Right ventricle myocardium inferior (tissue), 1 donor: ENCODE measurements at places on chromosomes 7 and 10.

DNA sequence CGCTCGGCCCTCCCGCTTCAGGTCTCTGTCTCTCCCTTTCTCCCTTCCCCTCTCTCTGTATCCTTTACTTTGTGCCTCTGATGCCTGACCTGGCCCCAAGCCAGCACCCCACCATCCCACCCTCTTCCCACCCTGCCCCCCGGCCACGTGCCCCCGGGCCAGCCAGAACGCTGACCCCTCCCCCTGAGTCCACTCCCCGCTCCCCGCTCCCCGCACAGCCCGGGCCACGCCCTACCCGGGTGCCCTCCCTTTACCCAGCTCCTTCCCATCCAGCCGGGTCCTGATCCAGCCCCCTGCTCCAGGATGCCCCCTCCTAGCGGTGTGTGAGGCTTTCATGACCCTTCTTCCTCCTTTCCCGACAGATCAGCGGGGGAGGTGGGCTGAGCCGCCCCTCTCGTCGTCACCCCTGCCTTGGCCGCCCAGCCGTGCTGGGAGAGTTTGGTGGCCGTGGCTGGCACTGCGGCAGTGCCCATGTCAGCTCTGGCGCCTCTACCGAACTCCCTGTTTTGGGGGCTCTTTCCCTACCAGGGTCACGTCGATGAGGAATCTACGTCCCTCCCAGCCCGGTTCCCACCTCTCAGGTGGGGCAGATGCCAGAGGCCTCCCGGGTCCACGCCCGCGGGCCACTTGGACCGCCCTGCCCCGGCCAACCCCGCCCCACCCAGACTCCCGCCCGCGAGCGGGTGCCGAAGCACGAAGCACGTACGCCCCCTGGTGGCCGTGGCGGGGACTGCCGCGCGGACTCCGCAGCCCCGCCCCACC lies 127.4 kb downstream of the UBE2H start:
- DNase-seq, result peak; percentile 96

GRCh38 chr7:89593125-89593524 lies 561.1 kb upstream of the STEAP1 start:
- DNase-seq, result no peak

DNA sequence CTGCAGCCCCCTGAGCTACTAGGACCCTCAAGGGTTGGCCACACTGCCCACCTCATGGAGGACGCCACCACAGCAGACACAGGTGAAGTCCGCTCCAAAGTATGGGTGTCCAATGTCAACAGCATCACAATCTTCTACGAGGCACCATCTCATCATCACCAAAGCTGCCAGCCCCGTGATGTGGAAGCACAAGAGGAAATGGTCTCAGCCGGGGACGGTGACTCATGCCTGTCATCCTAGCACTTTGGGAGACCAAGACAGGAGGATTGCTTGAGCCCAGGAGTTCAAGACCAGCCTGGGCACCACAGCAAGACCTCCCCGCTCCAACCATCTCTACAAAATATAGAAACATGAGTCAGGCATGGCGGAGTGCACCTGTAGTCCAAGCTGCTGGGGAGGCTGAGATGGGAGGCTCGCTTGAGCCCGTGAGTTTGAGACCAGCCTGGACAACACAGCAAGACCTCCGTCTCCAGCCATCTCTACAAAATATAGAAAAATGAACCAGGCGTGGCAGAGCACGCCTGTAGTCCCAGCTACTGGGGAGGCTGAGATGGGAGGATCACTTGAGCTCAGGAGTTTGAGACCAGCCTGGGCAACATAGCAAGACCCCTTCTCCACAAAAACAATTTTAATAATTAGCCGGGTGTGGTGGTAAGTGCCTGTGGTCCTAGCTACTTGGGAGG lies 48.8 kb upstream of the MYL10 start:
- DNase-seq, result no peak

DNA sequence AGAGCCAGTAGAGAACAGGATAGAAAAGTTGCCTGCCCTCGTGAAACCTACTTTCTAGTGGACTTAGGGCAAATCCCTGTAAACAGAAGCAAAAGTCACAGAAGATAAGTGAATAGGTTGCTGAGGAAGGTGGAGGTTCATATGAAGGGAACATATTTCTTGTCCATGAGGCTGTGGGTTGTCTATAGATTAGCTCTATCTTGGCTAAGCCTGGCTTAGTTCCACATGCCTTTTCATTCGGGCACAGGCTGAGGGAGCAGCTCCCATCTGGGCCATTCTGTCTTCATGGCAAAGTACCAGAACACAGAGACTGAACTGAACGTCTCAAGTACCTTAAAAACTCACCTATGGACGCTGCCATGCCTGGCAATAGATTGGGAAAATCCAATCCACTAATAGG lies 45.3 kb downstream of the BZW2 start:
- no peak for DNase-seq

GRCh38 chr10:71090330-71090729 lies 122.0 kb upstream of the UNC5B start:
- DNase-seq, result no peak

GRCh38 chr10:101588879-101589278 lies 758 bp downstream of the DPCD start:
- DNase-seq, result no peak

DNA sequence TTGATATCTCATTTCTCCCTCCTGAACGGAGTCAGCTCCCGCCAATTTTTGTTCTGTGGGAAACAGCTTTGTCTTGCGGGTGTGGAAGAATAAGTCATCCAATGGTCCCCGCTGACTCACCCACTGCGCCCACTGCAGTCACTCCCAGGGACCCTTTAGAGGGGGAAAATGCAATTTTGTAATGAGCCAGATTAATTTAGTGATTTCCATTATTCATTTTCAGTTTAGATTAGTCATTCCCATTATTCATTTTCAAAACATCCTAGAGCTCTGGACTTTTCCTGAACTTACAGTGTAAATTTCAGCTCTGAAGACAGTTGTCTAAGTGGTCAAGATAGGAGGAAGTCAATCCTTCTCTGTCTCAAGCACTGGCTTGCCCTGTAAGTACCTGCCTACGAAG lies 154.9 kb upstream of the TMEM72 start:
- DNase-seq, result no peak

- DNase-seq, result no peak
These were observed 478.6 kb upstream of the KLF6 start for GRCh38 chr10:4263601-4263921.

DNA sequence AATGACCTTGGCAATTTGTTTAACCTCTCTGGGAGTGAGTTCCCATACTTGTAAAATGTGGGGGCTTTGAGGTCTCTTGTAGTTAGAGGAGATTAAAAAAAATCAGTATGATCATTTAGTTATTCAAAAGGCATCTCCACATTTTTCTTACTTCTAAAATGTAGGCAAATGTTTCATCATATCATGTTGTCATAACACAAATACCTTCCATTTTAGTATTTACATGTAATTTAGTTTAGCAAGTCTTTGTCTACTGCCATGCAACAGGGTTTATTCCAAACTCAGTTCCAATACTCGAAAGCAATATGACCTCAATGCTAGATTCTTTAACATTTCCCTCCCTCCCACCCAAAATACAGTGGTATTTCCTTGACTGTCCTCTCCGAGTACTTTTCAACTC lies 262.8 kb upstream of the IMMP2L start:
- DNase-seq, result no peak

GRCh38 chr10:117074621-117075020 lies 63.4 kb downstream of the VAX1 start:
- DNase-seq, result no peak

DNA sequence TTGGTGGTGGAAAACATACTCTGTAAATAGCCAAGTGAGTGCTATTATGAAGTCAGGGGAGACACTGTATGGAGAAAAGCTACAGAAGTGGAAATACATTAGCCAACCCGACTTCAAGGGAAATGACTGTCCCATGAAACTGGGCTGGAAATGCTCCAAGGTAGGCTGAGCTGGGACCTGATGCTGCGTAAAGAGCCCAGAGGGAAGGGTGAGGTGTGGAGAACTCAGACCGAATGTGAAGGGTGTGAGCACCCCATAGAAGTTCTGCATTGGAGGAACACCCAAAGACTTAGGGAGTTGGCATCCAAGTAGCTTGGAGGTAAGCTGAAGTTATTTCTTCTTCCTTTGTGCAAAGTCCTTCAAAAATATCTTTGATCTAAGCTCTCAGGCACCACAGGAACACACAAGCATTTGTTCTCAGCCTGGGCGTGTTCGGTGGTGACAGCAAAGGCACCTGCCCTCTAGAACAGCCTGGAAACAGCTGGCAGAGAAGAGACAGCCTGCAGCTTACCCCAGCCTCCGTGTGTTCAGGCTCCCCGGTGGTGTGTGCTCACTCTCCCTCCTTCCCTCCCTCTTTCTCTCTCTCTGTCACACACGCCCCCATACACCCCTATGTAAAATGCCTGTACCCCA lies 19.1 kb upstream of the GJD4 start:
- DNase-seq, result no peak

- DNase-seq, result peak; percentile 94
These were observed 43.2 kb downstream of the ASB13 start for GRCh38 chr10:5623081-5623748.

- no peak for DNase-seq
These were observed 98.0 kb upstream of the GPR26 start for GRCh38 chr10:123567984-123568739.

DNA sequence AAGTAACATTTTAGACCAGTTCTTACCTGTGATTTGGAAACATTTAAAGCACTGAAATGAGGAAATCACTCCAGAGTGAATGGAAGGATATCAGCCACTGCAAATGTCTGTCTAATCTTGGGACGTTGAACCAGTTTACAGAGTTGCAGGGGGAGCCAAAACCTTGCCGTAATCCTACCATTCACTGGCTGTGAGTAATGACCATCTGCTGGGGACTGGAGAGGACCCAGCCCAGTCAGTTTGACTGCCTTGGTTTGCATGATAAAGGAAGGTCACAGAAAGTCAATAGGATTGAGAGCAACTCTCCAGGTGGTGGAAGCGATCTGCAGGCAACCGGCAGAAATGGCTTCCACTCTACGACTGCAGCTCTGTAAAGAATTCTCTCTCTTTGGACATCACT lies 167.2 kb downstream of the AKR1D1 start:
- DNase-seq, result no peak

DNA sequence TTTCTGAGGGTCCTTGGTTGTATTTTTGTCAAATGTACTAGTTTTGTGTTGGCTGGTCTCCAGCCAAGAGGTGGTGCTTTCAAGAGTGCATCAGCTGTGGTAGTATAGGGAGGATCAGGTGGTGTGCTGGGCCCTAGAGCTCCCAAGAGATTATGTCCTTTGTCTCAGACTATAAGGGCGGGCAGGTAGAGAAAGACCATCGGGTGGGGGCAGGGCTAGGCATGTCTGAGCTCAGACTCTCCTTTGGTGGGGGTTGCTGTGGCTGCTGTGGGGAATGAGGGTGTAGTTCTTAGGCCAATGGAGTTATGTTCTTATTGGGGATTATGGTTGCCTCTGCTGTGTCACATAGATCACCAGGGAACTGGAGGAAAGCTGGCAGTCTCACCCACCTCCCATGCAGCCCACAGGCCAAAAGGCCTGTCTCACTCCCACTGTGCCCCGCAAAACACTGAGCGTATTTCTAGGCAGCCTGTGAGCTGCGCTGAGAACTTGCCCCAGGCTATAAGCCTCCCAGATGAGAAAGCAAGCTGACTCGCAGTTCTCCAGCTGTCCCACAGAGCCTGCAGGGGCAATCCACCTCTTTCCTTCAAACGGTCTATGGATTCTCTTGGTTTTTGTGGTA lies 1066.7 kb downstream of the GRM8 start:
- DNase-seq, result peak; percentile 25

DNA sequence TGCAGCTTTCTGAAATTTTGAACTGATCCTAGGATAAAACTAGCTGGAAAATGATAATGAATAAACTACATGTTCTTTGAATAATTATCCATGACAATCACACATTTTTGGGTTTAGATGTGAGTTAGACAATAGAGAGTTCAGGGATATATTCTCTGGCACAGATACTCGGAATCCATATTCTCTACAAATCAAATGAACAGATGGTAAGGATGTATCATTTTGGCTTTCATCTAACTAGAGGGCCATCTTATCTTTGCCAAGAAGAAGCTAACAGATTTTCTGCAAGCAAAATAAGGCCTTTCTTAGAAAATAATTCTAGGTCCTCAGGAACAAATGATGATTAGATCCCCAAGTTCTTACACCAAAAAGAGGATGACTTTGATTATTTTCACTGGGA lies 355.9 kb upstream of the C7orf33 start:
- DNase-seq, result no peak

DNA sequence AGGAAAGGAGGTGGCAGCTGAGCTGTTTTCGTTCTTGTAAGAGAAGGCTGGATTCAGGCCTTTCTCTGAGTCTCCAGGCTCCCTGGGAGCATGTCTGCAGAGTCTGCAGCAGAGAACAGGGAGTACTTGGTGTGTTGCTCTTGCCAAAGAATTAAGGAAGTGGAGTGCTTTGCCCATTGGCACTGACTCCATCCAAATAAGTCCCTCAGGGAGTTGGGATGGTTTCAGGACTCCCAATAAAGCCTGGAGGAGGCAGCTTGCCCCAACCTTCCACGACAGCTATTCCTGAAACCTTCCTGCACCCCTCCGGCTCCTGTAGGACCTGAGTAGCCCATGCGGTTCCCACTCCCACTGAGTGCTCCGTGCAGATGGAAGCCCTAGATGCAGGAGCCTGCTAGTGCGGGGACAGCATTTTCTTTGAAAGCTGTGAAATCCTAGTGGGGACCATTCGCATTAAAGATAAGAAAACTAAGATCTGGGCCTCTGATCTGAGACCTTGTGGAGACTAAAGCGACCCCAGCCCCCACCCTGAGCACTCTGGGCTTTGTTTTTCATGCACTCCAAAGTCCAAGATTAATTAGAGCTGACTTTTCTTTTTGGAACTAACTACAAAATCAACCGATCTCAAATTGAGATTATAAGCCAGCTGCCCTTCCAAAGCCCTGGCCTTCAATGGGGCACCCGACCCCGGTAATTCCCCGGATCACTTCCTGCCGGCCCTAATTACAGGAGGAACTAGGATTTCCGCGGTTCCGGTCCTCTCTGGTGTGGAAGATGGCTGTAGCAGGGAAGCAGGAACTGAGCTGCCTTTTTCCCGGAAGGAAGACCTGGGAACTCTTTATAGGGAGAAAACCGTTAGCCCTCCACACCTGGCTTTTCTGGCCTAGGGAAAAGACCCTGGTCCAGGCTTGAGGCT lies 110.2 kb downstream of the COL13A1 start:
- DNase-seq, result no peak

DNA sequence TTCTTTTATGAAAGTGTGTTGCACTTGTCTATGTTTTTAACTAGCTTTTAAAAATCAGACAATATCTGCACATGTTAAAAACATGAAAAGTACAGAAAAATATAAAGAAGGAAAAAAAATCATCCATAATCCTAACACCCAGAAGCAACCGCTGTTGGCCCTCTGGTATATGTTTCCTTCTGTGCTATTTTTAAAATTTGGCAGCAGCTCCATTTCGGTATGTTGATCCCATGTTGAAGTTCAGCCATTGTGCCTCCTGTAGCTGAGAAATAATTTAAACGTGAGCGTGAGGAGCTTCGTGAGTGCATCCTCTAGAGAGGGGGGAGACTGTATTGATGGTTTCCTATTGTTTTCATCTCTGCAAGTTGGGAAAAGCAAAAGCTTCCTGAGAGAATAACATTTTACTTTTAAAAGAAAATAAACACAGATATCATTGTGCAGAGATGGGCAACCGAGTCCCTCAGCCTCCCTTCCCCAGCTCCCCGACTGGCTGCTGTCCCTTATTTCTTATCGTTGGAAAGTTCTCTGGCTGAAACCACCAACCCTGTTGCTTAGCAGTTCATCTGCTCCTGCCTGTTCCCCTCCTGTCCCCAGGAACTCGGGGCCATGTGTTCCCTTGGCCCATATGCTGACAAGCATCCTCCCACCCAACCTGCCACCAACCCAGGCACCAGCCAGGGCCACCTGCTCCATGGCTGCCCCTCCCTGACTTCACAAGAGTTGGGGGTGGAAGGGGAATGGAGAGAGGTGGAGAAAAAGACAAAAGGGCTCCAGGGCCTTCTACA lies 499.1 kb upstream of the PODXL start:
- no peak for DNase-seq
